ENCODE measurements at places on chromosomes 5 and 9. TPM values are rescaled to one million over a fixed set of nuclear protein-coding genes. Genes with fewer than 3 reads are reported as not detected.
A peak's percentile ranks its signal among the peaks of the same experiment; 100 is the strongest.

Gene ENHO
- total RNA-seq: 0.55 TPM

Gene TMEM232
- total RNA-seq: 1.7 TPM

Gene SLC36A3
- total RNA-seq: not detected

Gene PPP1R26
- total RNA-seq: 10.6 TPM

Gene MZB1
- not detected for total RNA-seq

Gene AHRR
- total RNA-seq: 8.6 TPM

DNA sequence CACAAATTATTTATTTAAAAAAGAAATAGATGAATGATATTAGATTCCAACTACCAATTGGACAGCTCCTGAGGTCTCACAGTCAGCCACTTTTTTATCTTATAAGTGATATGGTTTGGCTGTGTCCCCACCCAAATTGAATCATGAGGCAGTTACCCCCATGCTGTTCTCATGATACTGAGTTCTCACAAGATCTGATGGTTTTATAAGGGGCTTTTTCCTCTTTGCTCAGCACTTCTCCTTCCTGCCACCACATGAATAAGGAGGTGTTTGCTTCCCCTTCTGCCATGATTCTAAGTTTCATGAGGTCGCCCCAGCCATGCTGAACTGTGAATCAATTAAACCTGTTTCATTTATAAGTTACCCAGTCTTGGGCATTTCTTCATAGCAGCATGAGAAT, 12.9 kb downstream of the NLN start:
- DNase-seq: no peak

GRCh38 chr9:129885670-129886106, 50.4 kb downstream of the USP20 start:
- peak; percentile 84 for DNase-seq

- no peak for DNase-seq
Measured at GRCh38 chr5:423626-424261, 19.2 kb upstream of the EXOC3 start.

- no peak for DNase-seq
Measured at GRCh38 chr5:32156635-32157034, 17.5 kb downstream of the GOLPH3 start.

- peak; percentile 86 for DNase-seq
Measured at GRCh38 chr9:86079421-86079831, 19.9 kb downstream of the GOLM1 start.

DNA sequence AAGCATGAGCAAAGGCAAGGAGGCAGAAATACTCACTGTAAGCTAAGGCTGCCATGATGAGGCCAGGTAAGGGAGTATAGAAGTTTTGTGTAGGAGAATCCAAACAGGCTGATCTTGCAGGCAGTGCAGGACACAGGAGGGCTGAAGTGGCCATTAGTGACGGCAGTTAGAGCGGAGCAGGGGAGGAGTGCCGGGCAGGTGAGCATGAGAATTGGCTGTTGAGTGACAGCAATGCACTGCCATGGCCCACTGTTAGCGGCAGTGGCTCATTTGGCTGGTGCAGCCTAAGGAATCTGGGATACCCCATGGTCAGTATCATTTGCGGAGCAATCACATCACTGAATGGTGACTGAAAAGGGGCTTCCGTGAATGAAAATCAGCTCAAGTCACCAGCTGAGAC, 22.8 kb downstream of the RGS3 start:
- no peak for DNase-seq

GRCh38 chr9:19879062-19879461, 90.2 kb upstream of the SLC24A2 start:
- DNase-seq: no peak

DNA sequence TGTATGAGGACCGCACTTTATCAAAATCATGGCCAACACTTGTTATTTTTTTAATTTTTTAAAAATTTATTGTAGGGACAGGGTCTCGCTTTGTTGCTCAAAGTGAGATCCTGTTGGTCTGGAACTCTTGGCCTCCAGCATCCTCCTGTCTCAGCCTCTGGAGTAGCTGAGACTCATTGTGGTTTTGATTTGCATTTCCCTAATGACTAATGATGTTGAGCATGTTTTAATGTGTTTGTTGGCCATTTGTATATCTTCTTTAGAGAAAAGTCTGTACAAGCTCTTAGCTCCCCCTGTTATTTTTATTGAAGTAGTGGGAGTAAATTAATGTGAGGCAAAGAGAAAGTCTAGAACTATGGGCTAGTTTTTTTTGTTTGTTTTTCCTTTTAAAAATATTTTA, 1.6 kb upstream of the RPS6 start:
- DNase-seq: no peak

Measured in astrocyte (in vitro differentiated cells and primary cell).